Mesothelial cell of epicardium (in vitro differentiated cells): ENCODE measurements at places on chromosomes 16 and 17.

GRCh38 chr17:36017799-36018198 is at the start of gene CCL23:
TSS of gene CCL23 (minus strand) at chr17:36017972. CDS start at chr17:36017897, 75 bp downstream.
- H3K36me3 ChIP-seq: no peaks in the 10 kb centered on the region
- H3K27ac ChIP-seq: no peak within 1 kb of the TSS
- peaks cover 74% of the 10 kb centered on the region for H3K27me3 ChIP-seq
- H3K4me1 ChIP-seq: no peaks in the 10 kb centered on the region

- H3K27me3 ChIP-seq: no peaks in the 10 kb centered on the region
- no peak overlapping the region for H3K4me3 ChIP-seq
- peaks cover 35% of the 10 kb centered on the region for H3K4me1 ChIP-seq
- peak overlapping the region; percentile 97 for H3K27ac ChIP-seq
- peaks cover 28% of the 10 kb centered on the region for H3K36me3 ChIP-seq
Measured at GRCh38 chr17:59761385-59762048, 54.1 kb downstream of the VMP1 start.

DNA sequence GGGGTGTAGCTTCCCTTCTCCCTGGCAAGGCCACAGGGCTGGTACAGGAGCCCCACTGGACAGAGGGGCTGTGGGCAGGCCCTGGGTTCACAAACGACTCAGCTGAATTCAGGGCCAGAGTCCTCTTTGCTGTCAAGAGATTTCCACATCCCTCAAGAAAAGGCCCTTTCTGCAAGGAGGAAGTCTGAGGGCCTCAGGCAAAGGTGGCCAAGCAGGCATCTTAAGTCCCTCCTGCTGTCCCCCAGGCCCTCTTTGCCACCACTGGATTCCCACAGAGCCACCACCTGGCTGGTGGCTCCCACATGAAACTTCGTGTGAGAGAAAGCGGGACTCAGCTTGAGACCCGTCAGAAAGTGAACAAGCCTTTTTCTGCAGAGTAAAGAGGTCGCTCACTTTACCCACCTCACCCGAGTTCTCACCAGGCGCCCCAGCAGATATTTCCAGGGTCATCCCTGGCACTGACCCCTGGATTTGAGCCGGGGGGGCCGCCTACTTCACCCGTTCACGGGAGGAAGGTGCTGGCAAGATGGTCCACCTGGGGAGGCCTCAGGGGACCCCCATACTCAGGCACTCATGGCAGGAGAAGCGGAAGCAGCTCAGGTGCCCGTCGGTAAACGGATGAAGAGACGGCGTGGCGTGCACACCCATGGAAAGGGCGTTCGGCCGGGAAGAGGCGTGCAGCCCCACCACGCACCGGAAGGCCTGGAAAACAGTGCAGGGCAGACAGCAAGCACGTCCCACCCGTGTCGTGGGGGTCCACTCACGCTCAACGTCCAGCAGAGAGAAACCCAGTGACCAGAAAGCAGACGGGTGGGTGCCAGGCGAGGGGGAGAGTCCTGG is 3.6 kb downstream of the RNF166 start:
- no peak for DNase-seq
- H3K4me3 ChIP-seq: no peak overlapping the region
- no peaks in the 10 kb centered on the region for H3K36me3 ChIP-seq
- no peak overlapping the region for H3K27ac ChIP-seq
- H3K27me3 ChIP-seq: no peaks in the 10 kb centered on the region

DNA sequence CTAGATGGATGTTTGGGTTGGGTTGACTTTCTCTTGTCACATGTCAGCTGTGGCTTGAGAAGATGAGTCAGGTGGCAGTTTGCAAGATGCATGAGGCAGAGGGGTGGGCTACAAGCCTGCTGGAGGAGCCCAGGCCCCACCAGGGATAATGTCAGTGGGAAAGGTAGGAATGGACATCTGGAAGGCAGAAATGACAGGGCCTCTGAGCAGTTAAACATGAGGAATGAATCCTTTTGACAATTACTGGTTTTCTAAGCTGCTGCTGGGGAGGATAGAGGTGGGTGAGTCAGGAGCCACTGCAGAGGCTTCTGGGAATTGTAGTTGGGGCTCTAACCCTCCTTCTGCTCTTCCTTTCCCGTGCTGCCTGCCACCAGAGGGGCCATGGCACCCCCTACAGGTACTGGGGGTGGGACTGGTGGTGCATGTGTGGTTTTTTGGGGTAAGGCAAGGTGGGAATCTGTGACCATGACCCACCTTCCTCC is 15.7 kb downstream of the SLC52A1 start:
- no peaks in the 10 kb centered on the region for H3K4me1 ChIP-seq
- H3K27me3 ChIP-seq: no peaks in the 10 kb centered on the region
- H3K4me3 ChIP-seq: no peak overlapping the region

GRCh38 chr17:77831474-77832179 is 126.9 kb upstream of the TNRC6C start:
- peaks cover 21% of the 10 kb centered on the region for H3K4me1 ChIP-seq
- H3K27ac ChIP-seq: no peak overlapping the region
- no peak overlapping the region for H3K4me3 ChIP-seq
- H3K27me3 ChIP-seq: peaks cover 17% of the 10 kb centered on the region
- DNase-seq: no peak

GRCh38 chr16:12089492-12090150 is 113.1 kb downstream of the SNX29 start:
- peak overlapping the region; percentile 65 for H3K27ac ChIP-seq
- H3K36me3 ChIP-seq: no peaks in the 10 kb centered on the region
- H3K4me1 ChIP-seq: peaks cover 38% of the 10 kb centered on the region
- H3K27me3 ChIP-seq: peaks cover 1% of the 10 kb centered on the region

DNA sequence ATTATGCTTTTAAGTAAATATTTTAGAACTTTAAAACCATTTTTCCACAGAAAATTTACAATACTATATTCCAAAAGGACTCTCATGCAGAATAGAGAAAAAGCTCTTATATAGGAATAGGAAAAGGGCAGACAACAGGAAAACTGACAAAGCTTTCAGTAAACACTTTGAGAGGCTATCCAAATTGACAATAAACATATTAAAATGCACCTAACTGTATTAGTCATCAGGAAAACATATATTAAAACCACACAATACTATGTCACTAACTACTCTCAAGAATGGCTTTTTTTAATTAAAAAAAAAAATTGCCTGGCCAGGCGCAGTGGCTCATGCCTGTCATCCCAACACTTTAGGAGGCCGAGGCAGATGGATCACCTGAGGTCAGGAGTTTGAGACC is 77.3 kb downstream of the CEP112 start:
- H3K36me3 ChIP-seq: peaks cover 24% of the 10 kb centered on the region
- H3K4me1 ChIP-seq: no peaks in the 10 kb centered on the region
- no peak overlapping the region for H3K4me3 ChIP-seq

DNA sequence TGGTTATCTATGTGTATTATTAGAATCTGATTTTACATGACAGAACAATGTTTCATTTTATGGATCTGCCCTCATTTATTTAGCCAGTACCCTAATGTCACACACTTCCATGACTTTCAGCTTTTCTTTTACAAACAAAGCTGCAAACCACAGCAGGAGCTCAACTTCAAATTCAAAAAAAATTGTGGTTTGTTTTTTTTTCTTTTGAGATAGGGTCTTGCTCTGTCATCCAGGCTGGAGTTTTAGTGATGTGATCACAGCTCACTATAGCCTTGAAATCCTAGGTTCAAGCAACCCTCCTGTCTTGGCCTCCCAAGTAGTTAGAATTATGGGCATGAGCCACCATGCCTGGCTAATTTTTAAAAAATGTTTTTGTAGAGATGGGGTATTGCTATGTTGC is 8.2 kb upstream of the MPRIP start:
- H3K4me3 ChIP-seq: no peak overlapping the region
- H3K27ac ChIP-seq: no peak overlapping the region
- no peak for DNase-seq
- H3K36me3 ChIP-seq: no peaks in the 10 kb centered on the region

- peaks cover 21% of the 10 kb centered on the region for H3K4me1 ChIP-seq
- H3K27ac ChIP-seq: no peak overlapping the region
- H3K27me3 ChIP-seq: peaks cover 14% of the 10 kb centered on the region
- H3K4me3 ChIP-seq: no peak overlapping the region
- no peaks in the 10 kb centered on the region for H3K36me3 ChIP-seq
- DNase-seq: no peak
Measured at GRCh38 chr16:10252155-10252554, 69.9 kb upstream of the GRIN2A start.

- DNase-seq: no peak
- peaks cover 5% of the 10 kb centered on the region for H3K4me1 ChIP-seq
- peak overlapping the region; percentile 66 for H3K27ac ChIP-seq
- H3K36me3 ChIP-seq: peaks cover 8% of the 10 kb centered on the region
Measured at GRCh38 chr17:47915776-47916398, 19.9 kb downstream of the SP2 start.

DNA sequence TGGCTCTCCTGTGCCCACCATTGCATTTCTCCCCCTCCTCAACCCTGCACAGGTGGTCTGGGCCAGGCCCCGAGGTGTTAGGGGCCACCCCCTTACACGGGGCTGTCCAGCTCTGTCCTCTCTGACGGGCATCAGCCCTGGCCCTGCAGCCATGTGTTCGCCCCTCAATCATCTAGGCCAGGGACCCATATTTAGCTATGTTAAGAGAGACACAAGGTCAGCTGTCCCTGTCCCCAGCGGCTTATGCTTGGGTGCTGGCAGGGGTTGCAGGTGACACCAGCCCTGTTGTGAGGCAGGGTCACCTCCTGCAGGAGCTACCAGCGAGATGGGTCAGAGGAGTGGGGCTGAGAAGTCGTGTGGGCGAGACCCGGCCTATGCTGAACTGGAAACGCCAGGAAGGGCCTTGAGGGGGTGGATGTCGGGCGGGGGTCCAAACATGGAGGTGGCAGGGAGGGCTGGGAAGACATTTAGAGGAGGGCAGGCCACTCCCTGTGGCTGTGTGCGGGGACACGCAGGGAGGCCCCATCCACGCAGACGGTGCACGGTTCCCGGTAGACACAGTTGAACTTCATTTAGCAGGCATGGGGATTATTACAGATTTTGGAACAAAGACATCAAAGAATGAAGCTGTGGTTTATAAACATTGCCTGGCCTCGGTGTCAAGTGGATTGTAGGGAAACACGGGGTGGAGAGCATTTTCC is 133.2 kb upstream of the CHMP6 start:
- no peak overlapping the region for H3K4me3 ChIP-seq
- H3K36me3 ChIP-seq: peaks cover 27% of the 10 kb centered on the region
- H3K4me1 ChIP-seq: peaks cover 11% of the 10 kb centered on the region
- no peaks in the 10 kb centered on the region for H3K27me3 ChIP-seq

- no peaks in the 10 kb centered on the region for H3K27me3 ChIP-seq
- H3K4me3 ChIP-seq: no peak overlapping the region
- no peak for DNase-seq
- peaks cover 2% of the 10 kb centered on the region for H3K4me1 ChIP-seq
- H3K36me3 ChIP-seq: peaks cover 19% of the 10 kb centered on the region
Measured at GRCh38 chr17:79974566-79975497, 60.8 kb downstream of the TBC1D16 start.

DNA sequence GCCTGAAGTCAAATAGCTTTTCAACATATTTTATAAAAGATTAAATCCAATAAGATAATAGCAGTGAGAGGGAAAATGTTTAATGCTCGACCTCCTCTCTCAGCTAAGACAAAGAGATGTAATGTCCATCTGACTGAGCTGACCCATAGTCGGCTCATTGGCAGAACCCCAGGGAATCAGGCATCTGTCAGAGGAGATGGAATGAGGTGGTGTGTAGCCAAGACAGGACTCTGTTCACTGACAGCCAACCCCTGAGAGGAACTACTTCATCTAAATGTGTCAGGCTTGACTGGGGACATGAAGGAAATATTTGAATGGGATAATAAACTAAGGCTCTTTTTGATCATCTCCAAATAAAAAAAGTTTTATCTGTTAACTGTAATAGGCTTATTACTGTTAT is 188.0 kb downstream of the CDH11 start:
- peaks cover 5% of the 10 kb centered on the region for H3K4me1 ChIP-seq
- no peak for DNase-seq
- no peak overlapping the region for H3K4me3 ChIP-seq
- H3K27me3 ChIP-seq: peaks cover 7% of the 10 kb centered on the region
- H3K36me3 ChIP-seq: no peaks in the 10 kb centered on the region
- H3K27ac ChIP-seq: no peak overlapping the region

DNA sequence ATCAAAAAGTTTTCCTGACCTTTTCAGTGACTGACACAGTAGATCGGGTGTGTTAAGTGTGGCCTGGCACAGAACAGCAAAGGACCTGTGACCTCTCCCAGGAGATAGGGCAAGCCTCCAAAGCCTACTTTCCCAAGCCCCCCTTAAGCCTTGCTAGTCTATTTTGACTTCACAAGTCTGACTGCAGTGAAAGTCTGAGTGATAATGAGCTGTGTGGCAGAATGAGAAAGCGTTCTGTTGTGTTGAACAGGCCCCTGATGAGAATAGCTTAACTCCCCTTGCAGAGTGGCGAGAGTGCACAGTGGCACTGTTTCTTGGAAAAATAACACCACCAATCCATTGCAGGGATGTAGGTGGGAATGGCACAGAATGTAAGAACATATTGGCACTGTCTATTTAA is 32.8 kb downstream of the MMD start:
- H3K27me3 ChIP-seq: no peaks in the 10 kb centered on the region
- H3K36me3 ChIP-seq: peaks cover 7% of the 10 kb centered on the region
- H3K4me3 ChIP-seq: no peak overlapping the region
- DNase-seq: no peak
- peaks cover 16% of the 10 kb centered on the region for H3K4me1 ChIP-seq
- H3K27ac ChIP-seq: peak overlapping the region; percentile 1

GRCh38 chr16:11976850-11977375 is 379 bp downstream of the SNX29 start:
- no peak for DNase-seq
- H3K27ac ChIP-seq: peak overlapping the region; percentile 8

- H3K4me3 ChIP-seq: no peak overlapping the region
- H3K4me1 ChIP-seq: peaks cover 14% of the 10 kb centered on the region
- no peak overlapping the region for H3K27ac ChIP-seq
- no peaks in the 10 kb centered on the region for H3K27me3 ChIP-seq
Measured at GRCh38 chr17:27362503-27362902, 68.6 kb downstream of the WSB1 start.

- H3K27me3 ChIP-seq: peaks cover 22% of the 10 kb centered on the region
- no peak overlapping the region for H3K27ac ChIP-seq
- no peaks in the 10 kb centered on the region for H3K36me3 ChIP-seq
- no peak overlapping the region for H3K4me3 ChIP-seq
Measured at GRCh38 chr17:40791111-40791510, 8.6 kb downstream of the KRT28 start.

DNA sequence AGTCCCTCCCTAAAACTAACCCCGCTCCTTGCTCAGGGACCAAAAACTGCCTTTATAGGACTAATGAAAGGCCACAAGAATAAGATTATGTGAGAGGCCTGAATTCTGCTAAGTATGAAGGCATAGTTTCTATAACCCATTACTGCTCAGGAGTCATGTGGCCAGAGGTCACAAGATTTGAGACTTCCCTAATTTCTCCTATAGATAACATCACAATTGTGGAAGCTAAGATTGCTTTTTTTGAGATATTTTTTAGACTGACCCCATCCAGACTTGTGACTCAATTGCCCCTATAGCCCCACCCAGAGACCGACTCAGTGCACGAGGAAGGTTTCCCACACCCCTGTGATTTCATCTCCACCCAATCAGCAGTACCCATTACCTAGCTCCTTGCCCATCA is 504.1 kb upstream of the GOT2 start:
- H3K36me3 ChIP-seq: no peaks in the 10 kb centered on the region
- DNase-seq: no peak
- no peak overlapping the region for H3K27ac ChIP-seq
- H3K27me3 ChIP-seq: peaks cover 4% of the 10 kb centered on the region

GRCh38 chr16:4928227-4928626 is 8.7 kb downstream of the PPL start:
- H3K36me3 ChIP-seq: peaks cover 18% of the 10 kb centered on the region
- H3K27ac ChIP-seq: no peak overlapping the region
- H3K4me3 ChIP-seq: no peak overlapping the region
- no peaks in the 10 kb centered on the region for H3K27me3 ChIP-seq
- H3K4me1 ChIP-seq: peaks cover 19% of the 10 kb centered on the region
- no peak for DNase-seq
